ENCODE measurements at places on chromosomes 3 and 15.

DNA sequence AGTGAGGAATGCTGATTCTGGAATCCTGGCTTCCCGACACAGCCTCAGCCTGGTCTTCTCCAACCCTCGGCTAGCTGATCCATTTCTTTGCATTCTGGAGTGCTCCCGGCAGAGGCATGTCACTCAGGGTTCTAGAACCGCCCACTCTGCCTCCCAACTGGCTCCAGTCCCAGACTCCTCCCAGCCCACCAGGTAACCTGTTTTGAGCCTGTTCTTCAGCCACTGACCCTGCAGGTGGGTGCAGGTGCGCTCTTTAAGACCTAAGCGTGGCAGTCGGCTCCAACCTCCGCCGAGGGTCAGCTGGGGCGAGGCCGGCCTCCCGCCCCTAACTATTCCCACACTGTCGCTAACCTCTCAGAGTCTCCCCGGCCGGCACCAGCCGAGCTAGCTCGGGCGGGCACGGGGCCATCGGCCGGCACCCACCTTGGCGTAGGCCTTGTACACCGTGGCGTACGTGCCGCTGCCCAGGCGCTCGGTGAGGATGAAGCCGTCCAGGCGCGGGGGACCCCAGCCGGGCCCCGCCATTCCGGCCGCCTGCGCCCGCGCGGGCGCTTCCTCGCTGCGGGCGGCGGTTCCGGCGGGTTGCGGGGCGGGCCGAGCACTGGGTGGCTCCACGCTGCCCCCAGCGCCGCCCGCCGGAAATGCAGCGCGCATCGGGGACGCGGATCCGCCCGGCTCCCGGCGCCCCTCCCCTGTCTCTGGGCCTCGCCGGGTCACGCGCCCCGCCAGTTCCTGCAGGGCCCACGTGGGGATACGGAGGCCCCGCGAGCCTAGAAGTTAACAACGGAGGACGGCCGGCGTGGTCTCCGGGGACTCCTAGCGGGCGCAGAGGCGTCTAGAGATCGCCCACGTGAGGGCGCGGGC is at the start of gene ULK3:
Gene ULK3 (minus strand): TSS at position 576 of the 864 bp plus-strand sequence. CDS start 51 bp downstream, at position 525.
- peak; percentile 89 for DNase-seq

GRCh38 chr3:138829886-138830510 is 4.7 kb downstream of the PIK3CB start:
- DNase-seq, result no peak

- no peak for DNase-seq
Measured at GRCh38 chr15:63255489-63255990, 21.9 kb upstream of the APH1B start.

DNA sequence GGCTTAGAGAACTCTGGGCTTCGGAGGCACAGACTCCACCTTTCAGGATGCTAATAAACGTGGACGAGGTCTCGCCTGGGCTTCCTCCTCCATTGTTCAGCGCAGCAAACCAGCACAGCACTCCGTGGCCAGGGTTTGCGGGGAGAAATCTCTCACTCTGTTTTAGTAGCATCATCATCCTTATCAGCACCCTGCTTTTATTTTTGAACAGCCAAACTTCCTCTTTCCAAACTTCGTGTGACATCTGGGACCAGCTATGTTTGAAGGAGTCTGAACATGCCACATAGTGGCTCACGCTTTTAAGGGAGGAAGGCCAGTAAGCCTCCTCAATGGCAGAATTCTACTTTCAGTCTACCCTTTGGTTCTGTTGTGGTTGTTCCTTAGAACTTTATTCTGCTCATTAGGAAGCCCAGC is 149.0 kb downstream of the PGPEP1L start:
- DNase-seq, result no peak

DNA sequence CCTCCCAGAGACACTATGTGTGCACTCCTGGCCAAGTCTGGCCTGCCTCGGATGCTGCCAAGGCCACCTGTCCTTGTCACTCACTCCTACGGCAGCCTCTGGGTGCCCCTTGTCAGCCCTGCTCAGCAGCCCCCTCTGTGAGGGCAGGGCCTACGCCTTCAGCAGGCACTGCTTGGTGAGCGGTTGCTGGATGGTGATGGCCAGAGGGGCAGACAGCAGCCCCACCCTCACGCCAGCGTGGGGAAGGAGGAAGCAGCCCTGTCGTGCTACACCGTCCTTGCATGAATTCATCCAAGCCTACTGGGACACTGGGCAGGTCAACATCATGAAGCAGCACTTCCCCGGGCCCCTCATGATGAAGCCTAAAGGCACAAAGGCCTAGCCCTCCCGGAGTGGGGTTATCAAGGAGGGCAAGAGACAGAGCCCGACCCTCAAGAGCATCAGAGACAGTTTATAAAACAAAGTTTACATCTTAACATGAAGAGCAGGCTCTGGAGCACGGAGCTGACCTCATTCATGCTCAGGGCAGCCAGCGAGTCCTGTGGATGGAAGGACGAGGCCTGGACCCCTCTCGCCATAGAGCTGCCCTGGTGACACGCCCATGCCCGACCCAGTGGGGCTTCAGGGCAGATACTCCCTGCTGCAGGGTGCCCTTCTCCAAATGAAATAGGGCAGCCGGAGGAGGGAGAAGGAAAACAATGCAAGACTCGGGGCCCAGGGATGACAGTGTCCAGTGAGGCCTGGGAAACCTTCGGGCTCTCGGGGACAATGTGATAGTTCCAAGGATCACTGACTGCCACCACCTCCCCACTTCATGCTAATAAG is 25.3 kb downstream of the CHDH start:
- no peak for DNase-seq
